ENCODE measurements at places on chromosomes 4 and X. TPM values are rescaled to one million over a fixed set of nuclear protein-coding genes. Genes with fewer than 3 reads are reported as not detected.

DNA sequence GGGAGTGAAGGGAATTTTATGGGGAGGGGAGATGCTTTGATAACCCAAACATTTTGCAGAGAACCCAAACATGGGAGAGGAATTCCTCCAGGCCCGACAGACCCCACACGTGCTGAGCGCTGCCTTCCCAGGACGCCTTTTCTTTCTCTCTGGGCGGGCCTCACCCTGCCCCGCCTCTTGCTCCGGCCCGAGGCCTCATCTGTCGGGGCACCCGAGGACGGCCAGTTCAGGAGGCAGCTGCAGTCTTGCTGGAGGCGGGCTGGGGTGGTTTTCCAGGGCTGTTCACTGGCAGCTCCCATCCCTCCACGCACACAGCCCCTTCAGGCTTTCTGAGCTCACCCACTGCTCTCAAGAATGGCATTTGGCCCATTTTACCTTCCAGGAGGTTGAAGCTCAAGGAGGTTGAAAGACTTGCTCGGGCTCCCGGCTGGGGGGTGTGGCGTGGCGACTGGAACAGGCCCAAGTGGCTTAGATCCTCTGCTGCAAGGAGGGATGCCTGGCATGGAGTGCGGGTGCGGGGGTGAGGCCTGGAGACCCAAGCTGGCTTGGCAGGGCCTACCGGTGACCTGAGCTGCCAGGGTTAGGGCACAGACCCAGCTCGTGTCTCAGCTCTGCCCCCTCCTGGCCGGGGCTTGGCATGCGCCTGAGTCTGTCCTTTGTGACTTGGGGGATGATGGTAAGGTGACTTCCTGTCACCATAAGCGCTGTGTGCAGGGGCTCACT lies 99.2 kb downstream of the PSAPL1 start:
- H3K27me3 ChIP-seq = peaks cover 10% of the 10 kb centered on the region
- H3K4me3 ChIP-seq = peak overlapping the region; percentile 73
- no peak overlapping the region for H3K27ac ChIP-seq
- peak; percentile 88 for DNase-seq
- H3K36me3 ChIP-seq = peaks cover 5% of the 10 kb centered on the region

GRCh38 chrX:17591741-17592110 lies 145.6 kb upstream of the SCML1 start:
- DNase-seq = no peak
- no peaks in the 10 kb centered on the region for H3K4me1 ChIP-seq
- H3K36me3 ChIP-seq = no peaks in the 10 kb centered on the region
- peaks cover 1% of the 10 kb centered on the region for H3K27me3 ChIP-seq
- no peak overlapping the region for H3K27ac ChIP-seq

- H3K36me3 ChIP-seq = no peaks in the 10 kb centered on the region
- no peak overlapping the region for H3K4me3 ChIP-seq
- H3K27ac ChIP-seq = no peak overlapping the region
Observed at GRCh38 chr4:111066887-111067286, 444.0 kb upstream of the PITX2 start.

DNA sequence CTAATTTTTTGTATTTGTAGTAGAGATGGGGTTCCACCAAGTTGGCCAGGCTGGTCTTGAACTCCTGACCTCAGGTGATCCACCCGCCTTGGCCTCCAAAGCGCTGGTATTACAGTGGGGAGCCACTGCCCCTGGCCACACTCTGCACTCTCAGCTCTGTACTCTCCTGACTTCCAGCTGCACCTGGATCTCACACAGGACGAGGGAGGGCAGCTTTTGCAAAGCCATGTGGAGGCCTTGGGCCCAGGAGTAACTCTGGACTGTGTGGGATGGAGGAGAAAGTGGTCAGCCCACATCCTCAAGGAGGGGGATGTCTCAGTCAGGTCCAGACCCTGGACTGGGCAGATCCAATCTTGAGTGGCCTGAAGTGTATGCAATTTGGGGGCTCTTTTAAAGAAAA lies 23.0 kb downstream of the NAT8L start:
- H3K36me3 ChIP-seq = peaks cover 11% of the 10 kb centered on the region
- no peaks in the 10 kb centered on the region for H3K4me1 ChIP-seq
- no peak overlapping the region for H3K27ac ChIP-seq
- H3K27me3 ChIP-seq = peaks cover 6% of the 10 kb centered on the region
- H3K4me3 ChIP-seq = no peak overlapping the region
- peak; percentile 1 for DNase-seq

DNA sequence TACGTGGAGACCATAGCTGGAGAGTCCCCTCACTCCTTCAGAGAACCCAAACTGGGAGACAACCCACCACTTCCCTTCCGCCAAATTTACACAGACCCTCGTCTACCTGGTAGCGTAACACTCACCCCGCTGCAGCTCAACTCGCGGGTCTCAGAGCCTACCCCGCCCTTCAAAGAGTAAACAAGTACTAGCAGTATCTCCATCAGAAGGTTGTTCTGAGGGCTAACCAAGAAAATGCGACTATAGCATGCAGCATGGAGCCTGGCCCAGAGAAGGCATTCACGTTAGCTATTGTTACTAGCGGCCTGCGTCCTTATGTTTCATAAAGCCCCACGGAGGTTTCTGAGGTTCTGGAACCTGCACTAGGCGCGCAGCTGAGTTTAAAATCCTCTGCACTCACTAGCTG lies 531 bp upstream of the MANBA start:
- H3K27ac ChIP-seq = no peak overlapping the region
- H3K36me3 ChIP-seq = no peaks in the 10 kb centered on the region
- peaks cover 13% of the 10 kb centered on the region for H3K4me1 ChIP-seq
- H3K4me3 ChIP-seq = peak overlapping the region; percentile 93
- no peak for DNase-seq

- H3K4me3 ChIP-seq = no peak overlapping the region
- no peaks in the 10 kb centered on the region for H3K27me3 ChIP-seq
- peaks cover 7% of the 10 kb centered on the region for H3K36me3 ChIP-seq
- no peak overlapping the region for H3K27ac ChIP-seq
- no peaks in the 10 kb centered on the region for H3K4me1 ChIP-seq
Observed at GRCh38 chrX:41152221-41152620, 67.0 kb downstream of the USP9X start.

DNA sequence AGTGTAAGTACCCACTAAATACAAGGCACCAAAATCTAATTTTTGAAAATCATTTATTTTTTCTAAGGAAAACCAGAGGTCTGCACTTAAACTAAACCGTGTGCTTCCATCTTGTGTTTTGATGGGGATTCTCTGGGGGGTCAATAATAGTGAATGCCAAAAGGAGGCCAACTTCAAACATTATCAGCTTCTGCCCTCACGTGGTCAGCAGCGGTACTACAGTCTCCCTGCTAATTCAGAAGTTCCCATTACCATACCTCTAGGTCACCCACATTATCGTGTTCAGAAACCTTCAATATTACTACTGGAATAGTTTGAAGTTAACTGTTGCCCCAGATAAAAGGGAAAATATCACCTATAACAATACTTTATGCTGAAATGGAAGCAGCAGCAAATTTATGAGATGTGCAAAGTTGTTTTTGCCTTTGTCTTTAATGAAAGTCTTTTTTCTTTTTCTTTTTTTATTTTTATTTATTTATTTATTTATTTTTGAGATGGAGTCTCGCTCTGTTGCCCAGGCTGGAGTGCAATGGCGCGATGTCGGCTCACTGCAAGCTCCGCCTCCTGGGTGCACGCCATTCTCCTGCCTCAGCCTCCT lies 17.3 kb downstream of the CTPS2 start:
- H3K36me3 ChIP-seq = peaks cover 4% of the 10 kb centered on the region
- no peak overlapping the region for H3K27ac ChIP-seq
- DNase-seq = peak; percentile 55
- no peaks in the 10 kb centered on the region for H3K27me3 ChIP-seq
- H3K4me1 ChIP-seq = no peaks in the 10 kb centered on the region

- DNase-seq = peak; percentile 33
- H3K36me3 ChIP-seq = no peaks in the 10 kb centered on the region
- H3K4me3 ChIP-seq = no peak overlapping the region
- H3K27ac ChIP-seq = no peak overlapping the region
- no peaks in the 10 kb centered on the region for H3K27me3 ChIP-seq
- H3K4me1 ChIP-seq = peaks cover 13% of the 10 kb centered on the region
Observed at GRCh38 chr4:138182838-138183426, 59.2 kb downstream of the SLC7A11 start.

GRCh38 chr4:47463235-47463956 lies at the start of gene COMMD8:
TSS of gene COMMD8 (minus strand) at chr4:47463702. CDS start at chr4:47463651, 51 bp downstream.
- H3K4me1 ChIP-seq = no peaks in the 10 kb centered on the region
- peak within 1 kb of the TSS; percentile 86 for H3K27ac ChIP-seq
- no peaks in the 10 kb centered on the region for H3K27me3 ChIP-seq
- DNase-seq = peak; percentile 94
- peak within 1 kb of the TSS; percentile 92 for H3K4me3 ChIP-seq

- H3K27me3 ChIP-seq = peaks cover 2% of the 10 kb centered on the region
- H3K4me3 ChIP-seq = no peak overlapping the region
- no peak for DNase-seq
- H3K36me3 ChIP-seq = no peaks in the 10 kb centered on the region
- H3K27ac ChIP-seq = no peak overlapping the region
- no peaks in the 10 kb centered on the region for H3K4me1 ChIP-seq
Observed at GRCh38 chr4:99821918-99822503, 5.4 kb downstream of the DAPP1 start.

DNA sequence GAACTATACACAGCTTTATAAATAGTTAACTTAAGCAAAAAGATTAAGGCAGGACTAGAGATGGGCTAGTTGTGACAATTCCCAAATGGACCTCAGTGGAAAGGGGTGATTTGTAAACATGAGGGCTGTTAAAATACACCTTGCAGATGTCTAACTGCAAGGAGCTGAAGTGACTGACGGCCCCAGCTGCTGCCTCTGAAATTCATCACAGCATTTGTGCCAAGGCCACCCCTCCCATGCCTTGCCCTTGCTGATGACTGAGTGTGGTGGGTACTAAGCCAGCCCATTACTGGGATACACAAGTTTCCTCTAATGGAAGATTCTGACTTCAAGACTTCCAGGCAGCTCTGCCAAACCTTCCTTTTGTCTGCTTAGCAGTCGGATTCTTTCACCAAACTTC lies 23.7 kb upstream of the EGFL6 start:
- H3K4me3 ChIP-seq = no peak overlapping the region
- no peaks in the 10 kb centered on the region for H3K27me3 ChIP-seq
- no peaks in the 10 kb centered on the region for H3K4me1 ChIP-seq
- no peak for DNase-seq
- no peaks in the 10 kb centered on the region for H3K36me3 ChIP-seq

GRCh38 chrX:2691543-2692220 lies 587 bp downstream of the CD99 start:
- H3K27ac ChIP-seq = peak overlapping the region; percentile 98
- DNase-seq = peak; percentile 21
- H3K27me3 ChIP-seq = peaks cover 28% of the 10 kb centered on the region
- peak overlapping the region; percentile 99 for H3K4me3 ChIP-seq
- peaks cover 11% of the 10 kb centered on the region for H3K36me3 ChIP-seq
- peaks cover 46% of the 10 kb centered on the region for H3K4me1 ChIP-seq

The RNF212 gene
- 3.3 TPM for total RNA-seq

The CLTRN gene
- 0.95 TPM for total RNA-seq

The ASMT gene
- total RNA-seq = 0.31 TPM
